G401 (cell line): ENCODE measurements at places on chromosomes 5 and 9. TPM values are rescaled to one million over a fixed set of nuclear protein-coding genes. Genes with fewer than 3 reads are reported as not detected.

DNA sequence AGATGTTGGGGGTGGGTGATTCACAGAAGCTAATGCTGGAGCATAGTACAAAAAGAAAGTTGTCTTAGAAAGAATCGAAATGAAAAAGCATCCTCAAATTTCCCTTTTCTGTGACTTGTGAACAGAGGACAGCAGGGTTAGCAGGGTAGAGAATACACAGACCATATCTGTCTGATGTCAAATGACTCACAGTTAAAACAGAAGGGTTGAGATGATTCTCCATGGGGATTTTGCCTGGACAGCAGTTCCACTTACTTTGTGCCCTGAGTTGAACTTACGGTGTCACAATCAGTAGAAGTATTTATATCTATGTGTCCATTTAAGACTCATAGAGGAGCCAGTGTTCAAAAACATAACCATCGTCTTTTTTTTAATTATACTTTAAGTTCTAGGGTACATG, 801.6 kb downstream of the KCTD16 start:
- no peak for DNase-seq

GRCh38 chr9:118761016-118761790, 608.0 kb downstream of the BRINP1 start:
- no peak for DNase-seq

- peak; percentile 80 for DNase-seq
Observed at GRCh38 chr9:131418143-131419025, 24.5 kb downstream of the PRRC2B start.

DNA sequence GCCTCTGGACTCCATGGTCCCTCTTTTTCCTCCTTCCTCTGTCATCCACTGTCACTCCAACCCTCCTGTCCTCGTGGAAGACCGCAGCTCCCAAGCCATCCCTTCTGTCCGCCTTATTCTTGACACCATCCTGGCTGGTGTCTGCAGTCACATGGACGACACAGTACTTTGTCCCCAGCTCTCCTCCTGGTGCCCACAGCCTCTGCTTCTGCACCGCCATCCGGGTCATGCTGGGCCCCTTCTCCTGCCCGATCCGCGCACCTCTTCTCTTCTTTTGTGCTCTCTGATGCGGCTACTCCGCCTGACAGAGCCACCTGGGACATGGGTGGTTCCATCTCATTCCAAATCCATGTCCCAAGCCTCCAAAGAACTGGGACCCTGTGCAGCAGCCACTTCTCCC, 22.5 kb downstream of the ROPN1L start:
- no peak for DNase-seq

GRCh38 chr5:145996135-145996534, 59.8 kb downstream of the SH3RF2 start:
- DNase-seq = no peak

- no peak for DNase-seq
Observed at GRCh38 chr5:65461490-65461889, 20.2 kb downstream of the ADAMTS6 start.

DNA sequence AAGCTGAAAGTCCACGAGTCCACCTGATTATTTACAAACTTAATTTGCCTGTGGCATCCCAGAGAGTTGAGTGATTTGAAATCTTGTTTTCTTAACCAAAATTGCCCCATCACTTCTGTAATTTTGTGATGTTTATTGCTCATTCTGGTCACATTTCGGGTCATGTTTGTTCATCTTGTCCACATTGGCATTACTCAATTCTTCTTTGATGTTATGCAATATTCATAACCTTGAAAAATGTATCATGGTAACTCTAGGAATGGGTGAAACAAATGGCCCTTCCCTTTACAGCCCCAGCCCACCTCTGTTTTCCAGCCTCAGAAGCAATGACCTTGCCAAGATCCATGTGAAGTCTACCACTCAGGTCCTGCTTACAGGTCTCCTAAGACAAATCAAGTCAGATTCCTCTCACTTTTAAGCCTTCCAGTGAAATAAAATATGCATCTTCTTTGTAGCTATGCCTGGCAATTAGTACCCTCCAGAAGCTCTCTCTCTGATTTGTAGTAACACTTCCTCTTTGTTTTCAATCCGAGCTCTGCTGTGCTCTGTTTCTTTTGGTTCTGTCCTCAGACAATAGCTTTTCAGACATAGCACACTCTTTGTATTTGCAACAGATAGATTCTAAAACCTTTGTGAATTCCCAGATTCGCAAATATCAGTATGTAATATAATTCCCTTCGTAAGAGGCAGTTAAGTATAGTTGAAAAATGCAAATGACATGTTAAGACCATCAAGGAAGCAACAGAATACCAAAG, 330.3 kb upstream of the IRX1 start:
- DNase-seq = no peak

- no peak for DNase-seq
Observed at GRCh38 chr9:83208065-83208850, 145.3 kb upstream of the RASEF start.

GRCh38 chr5:37940931-37941623, 101.2 kb upstream of the GDNF start:
- peak; percentile 19 for DNase-seq

DNA sequence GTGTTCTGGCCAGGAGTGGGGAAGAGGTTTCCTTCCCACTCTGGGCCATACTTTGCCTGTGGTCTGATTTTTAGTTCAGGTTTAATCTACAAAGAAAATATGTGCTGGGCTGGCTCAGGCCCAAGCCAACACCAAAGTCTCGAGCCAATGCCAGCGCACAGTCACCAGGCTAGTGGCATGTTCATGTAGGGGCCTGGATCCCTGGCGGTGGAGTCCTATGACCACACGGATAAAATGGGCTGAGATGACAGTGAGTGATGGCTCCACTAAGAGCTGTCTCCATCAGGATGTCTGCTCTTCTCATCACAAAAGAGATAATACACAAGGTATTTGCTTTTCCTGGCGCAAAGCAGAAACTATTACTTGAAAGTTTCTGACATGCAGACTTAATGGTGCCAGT, 92.9 kb upstream of the PTPN3 start:
- DNase-seq = no peak

GRCh38 chr9:20728493-20729220, 44.6 kb downstream of the FOCAD start:
- no peak for DNase-seq

- DNase-seq = no peak
Observed at GRCh38 chr5:147487031-147487750, 22.7 kb downstream of the DPYSL3 start.

DNA sequence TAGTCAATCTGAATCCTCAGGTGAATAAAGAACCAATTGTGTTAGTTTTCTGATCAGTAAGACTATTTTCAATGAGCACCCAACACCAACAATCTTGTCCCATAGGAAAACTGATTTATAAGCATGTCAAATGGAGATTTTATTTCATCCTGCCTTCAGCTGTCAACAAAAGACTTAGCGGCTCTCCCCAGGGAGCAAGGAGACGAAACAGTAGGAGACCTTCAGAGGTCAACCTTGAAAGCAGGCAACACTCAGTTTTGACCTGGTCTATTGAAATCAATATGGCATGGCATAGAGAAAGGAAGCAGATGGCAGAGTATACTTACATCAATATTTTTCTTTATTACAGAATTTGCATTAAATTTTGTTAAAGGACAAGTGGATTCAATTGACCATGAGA, 34.1 kb downstream of the ZNF622 start:
- no peak for DNase-seq

DNA sequence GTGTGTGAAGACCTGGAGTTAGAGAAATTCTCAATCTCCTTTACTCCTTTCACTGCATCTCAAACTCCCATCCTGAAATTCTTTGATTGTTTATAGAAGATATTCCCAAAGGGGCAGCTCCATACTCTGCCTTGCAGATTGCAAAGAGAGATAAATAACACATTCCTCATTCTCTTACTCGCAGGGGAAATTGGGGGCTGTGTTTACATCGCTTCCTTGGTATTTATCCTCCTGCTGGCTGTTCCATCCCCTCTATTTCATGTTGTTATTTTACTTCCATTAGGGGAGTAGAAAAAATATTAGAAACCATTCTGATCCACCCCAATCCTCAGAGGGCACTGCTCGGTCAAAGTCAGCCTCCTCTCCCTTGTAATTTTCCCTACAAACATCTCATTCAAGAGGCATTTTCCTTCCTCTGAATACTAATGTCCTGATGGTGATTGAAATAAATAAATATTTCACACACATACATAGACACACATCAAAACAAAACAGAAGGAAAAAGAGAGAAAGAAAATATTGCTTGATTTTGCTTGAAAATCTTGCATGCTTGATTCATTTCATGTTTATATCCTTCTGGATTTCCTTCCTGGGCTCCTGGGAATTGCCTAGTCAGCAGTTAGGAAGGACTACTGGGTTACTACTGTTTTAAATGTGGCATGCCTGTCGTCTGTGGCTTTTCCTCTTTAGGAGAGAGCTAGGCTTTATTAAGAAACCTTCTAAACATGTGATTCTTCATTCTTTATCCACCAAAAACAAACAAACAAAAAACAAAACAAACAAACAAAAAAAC, 420.1 kb upstream of the PAPPA start:
- DNase-seq = no peak

- no peak for DNase-seq
Observed at GRCh38 chr5:113031104-113031503, 54.5 kb downstream of the DCP2 start.

DNA sequence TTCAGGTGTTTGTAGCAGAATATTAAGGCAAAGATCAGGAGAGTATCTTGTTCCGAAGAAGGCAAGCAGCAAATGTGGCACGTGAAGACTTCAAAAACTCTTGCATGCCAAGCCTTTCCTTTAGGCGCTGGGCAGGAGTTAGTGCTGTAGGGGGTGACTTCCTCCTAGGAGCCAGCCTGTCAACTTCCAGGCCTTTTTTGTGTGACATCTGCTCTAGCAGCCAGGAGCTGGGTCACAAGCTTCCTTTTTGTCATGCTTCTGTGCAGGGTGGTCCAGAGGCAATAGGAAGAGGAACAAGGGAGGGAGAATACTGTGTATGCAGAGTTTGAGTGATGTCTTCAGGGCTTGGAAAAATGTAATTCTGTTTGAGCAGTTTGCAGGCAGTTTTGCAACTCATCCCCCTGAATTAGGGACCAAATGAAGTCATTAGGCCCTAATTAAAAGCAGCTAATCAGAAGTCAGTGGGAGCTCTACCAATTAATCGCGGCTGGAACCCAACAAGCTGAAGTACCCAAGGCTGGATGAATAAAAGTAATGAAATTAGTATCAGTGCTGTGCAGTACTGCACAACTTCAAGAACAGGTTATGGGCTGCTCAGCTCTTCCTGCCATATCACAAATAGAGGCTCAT, 53.5 kb downstream of the TLR4 start:
- DNase-seq = peak; percentile 13

DNA sequence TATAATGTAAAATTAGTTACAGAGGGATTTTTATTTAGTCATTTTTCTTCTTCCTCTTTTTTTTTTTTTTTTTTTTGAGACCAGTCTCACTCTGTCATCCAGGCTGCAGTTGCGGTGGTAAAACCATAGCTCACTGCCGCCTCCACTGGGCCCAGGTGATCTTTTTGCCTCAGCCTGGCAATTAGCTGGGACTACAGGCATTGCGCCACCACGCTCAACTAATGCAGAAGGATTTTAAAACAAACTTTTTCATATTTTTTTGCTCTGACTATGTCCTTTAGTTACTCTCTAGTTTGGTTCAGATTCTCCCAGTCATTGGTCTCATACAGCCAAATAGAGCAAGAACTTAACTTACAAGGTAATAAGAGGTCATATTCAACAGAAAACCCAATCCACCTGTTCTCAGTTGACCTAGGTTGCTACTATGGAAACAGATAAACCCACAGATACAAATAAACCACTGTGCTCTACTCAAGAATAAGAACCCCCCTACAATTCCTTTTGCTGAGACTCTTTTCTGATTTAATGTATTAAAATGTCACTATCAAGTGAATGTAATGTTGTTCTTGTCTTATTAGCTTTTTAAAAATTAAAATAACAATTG, 50.1 kb upstream of the TTC39B start:
- DNase-seq = no peak

GRCh38 chr9:11701706-11702105, 991.5 kb upstream of the TYRP1 start:
- DNase-seq = no peak

GRCh38 chr5:72122602-72123001, 15.3 kb downstream of the MAP1B start:
- DNase-seq = no peak

DNA sequence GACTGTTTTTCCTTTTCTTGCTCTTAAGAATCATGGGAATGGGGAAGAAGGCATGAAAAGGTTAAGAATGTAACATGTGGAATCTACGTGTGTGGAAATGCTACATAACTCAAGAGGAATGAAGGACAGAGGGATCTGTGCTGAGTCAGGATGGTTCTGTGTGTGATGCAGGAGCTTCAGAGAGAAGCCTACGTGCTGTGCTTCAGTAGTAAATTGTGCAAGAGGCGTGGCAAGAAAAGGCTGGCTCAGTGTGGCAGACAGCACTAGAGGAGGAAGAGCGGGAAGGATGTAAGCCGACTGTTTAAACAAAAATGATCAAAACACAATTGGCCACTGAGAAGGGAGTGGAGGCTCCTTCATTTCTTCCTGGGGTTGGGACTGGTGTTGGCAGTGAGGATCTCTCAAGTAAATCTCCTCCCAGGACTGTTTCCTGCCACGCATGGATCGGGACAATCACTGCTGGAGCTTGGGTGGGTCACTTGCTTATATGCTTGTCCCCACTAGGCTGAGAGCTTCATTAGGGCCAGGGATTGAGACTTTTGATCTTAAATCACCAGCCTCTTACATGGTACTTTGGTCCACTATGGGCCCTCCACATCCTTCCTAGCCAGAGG, 59.4 kb upstream of the BASP1 start:
- DNase-seq = no peak

DNA sequence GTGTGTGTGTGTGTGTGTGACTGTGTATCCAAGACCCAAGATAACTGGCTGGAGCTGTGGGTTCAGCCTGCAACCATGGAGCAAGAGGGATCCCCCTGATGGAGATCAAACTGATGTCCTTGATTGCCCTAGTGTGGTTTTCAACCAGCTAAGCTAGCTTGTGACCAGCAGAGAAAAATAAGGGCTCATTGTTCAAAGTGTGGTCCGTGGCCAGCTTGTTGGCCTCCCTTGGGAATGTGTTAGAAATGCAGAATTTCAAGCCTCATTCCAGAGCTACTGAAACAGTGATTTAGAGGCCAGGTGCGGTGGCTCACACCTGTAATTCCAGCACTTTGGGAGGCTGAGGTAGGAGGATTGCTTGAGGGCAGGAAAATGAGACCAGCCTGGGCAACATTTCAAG, 79.9 kb downstream of the ACER2 start:
- DNase-seq = no peak

GRCh38 chr9:4106760-4107143, 193.1 kb downstream of the GLIS3 start:
- DNase-seq = no peak

- DNase-seq = peak; percentile 24
Observed at GRCh38 chr5:66958201-66958979, 238.2 kb downstream of the CD180 start.

- DNase-seq = peak; percentile 70
Observed at GRCh38 chr5:140041492-140042392, 1.4 kb downstream of the NRG2 start.

The SPATA6L gene
- 0.34 and 0.80 TPM in 2 replicates for total RNA-seq

The SPATA31D3 gene
- total RNA-seq = not detected in 2 replicates

The SLC25A2 gene
- not detected in 2 replicates for total RNA-seq

The ARHGAP26 gene
- not detected in 2 replicates for total RNA-seq

The GLRA1 gene
- total RNA-seq = not detected in 2 replicates

The PCDHGA9 gene
- not detected in 2 replicates for total RNA-seq

The RAI14 gene
- total RNA-seq = 20.0 and 25.5 TPM in 2 replicates

The FOXD4 gene
- total RNA-seq = not detected in 2 replicates

The TNFSF8 gene
- total RNA-seq = not detected in 2 replicates

The SURF1 gene
- total RNA-seq = 33.8 and 51.7 TPM in 2 replicates

The GPR151 gene
- not detected in 2 replicates for total RNA-seq

The ACOT12 gene
- total RNA-seq = not detected in 2 replicates

The ARHGEF37 gene
- total RNA-seq = not detected in 2 replicates

The RIMOC1 gene
- 5.4 and 9.4 TPM in 2 replicates for total RNA-seq

The MRNIP gene
- total RNA-seq = 22.0 and 38.5 TPM in 2 replicates

The INSL6 gene
- total RNA-seq = not detected in 2 replicates

The SPINK6 gene
- total RNA-seq = not detected in 2 replicates
